Bone marrow (tissue), 2 donors: ENCODE measurements at places on chromosomes 7 and 10.

DNA sequence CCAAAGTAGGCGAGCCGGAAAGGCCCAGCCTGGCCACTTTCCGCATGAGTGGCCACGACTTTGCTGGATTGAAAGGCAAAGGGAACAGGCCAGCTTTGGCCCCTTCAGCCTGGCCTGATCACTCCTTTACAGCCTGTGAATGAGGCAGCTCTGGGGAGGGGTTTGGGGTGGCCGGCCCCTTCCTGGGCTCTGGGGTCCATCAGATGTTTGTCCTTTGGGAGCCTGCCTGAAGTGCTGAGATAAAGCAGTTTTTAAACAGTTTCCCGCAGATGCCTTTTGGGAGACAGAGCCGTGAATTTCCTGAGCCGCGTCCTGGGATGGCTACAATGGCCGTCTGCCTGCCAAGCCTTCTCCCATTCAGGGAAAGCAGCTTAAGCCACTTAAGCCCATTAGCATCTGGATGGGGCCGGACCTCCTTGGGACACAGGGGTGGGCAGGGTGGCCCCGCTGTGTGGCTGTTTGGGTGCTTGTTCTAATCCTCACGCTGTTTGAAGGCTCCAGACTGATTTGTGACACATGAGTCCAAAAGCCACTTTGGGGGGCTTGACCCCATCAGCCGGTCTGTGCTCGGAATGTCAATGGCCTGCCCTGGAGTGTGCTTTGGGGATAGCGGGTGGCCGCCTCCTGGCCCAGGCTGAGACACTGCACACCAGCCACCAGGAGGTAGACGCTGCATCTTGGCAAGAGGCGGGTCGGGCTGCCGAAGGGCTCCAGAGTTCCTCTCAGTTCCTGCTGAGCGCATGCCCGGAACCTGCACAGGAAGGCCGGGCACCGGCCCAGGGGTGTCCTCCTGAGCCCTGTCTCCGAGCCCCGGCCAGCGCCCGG lies 38.9 kb downstream of the NKX6-2 start:
- no peak for DNase-seq

- no peak for DNase-seq
These were observed 169.9 kb downstream of the SKIDA1 start for GRCh38 chr10:21355591-21356011.

GRCh38 chr7:64685091-64685490 lies 19.2 kb downstream of the ZNF107 start:
- no peak for DNase-seq

DNA sequence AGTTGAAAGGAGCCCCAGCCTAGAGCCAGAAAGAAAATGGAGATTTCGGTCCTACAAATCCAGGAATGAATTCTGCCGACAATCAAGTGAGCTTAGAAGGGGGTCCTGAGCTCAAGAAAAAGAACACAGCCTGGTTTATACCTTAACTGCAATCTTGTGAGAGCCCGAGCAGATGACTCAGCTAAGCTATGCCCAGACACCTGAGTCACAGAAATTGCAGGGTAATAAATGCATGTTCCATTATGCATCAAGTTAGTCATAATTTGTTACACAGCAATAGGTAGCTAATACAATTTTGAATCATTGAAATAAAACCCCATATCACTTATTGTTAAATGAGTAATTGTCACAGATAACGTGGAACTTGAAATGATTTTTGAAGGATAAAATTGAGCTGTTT lies 111.8 kb upstream of the FOXP2 start:
- DNase-seq, result no peak

- no peak for DNase-seq
These were observed at the start of gene TMEM26 for GRCh38 chr10:61452655-61453641. TMEM26 (minus strand) TSS chr10:61453381; CDS start chr10:61453081, 300 bp downstream.

DNA sequence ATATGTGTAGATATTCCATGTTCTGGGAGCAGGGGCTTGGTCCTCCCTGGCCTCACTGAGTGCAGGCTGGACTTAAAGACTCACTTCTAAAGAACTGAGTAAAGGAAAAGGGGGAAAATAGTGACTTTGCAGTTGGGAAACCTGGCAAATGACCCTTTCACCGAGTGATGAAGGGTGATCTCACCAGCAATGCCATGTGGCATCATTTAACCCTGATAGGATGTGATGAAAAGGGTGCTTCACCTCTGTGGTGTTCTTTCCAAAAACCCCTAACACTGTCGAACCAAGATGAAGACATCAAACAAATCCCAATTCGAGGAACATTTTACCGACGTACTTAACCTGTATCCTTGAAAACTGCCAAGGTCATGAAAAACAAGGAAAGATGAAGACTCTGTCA lies 71.9 kb downstream of the AOAH start:
- no peak for DNase-seq

GRCh38 chr10:124721330-124722045 lies 22.7 kb downstream of the FAM53B start:
- no peak for DNase-seq

DNA sequence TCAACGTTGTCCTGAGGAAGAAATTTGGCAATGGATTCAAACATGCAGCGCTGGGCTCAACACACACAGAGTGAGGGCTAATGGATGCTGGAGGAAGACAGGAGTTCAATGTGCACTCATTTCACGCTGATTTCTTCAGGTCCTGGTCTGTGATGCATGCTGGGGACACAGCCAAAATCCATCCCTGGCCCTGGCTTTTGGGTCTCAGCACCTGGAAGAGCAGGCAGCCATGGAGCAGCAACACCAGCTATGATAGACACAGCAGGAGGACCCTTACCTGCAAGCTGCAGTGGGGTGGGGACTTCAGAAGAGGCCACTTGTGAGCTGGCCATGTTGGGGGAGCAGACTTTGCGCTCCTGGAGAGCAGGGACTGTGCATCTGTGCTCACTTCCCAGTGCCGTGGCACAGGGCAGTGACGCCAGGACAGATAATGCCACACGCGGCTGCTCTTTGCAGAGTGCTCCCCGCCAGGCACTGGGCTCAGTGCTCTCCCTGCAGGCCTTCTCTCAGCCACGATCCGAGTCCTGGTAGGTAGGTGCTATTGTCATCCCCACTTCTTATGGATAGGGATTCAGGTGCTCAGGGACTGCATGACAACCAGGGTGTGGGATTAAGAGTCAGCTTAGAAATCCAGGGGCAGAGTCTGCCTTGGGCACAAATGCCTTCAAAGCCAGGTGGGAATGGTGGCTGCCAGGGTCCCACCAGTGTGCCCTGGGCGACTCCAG lies 138.8 kb upstream of the UNC5B start:
- no peak for DNase-seq

GRCh38 chr7:33733870-33734650 lies 171.3 kb upstream of the BMPER start:
- no peak for DNase-seq
